AG20443 (cell line): ENCODE measurements at places on chromosomes 1 and 21.
A peak's percentile ranks its signal among the peaks of the same experiment; 100 is the strongest.

- DNase-seq: no peak
Observed at GRCh38 chr1:230818901-230819300, 49.4 kb downstream of the C1orf198 start.

DNA sequence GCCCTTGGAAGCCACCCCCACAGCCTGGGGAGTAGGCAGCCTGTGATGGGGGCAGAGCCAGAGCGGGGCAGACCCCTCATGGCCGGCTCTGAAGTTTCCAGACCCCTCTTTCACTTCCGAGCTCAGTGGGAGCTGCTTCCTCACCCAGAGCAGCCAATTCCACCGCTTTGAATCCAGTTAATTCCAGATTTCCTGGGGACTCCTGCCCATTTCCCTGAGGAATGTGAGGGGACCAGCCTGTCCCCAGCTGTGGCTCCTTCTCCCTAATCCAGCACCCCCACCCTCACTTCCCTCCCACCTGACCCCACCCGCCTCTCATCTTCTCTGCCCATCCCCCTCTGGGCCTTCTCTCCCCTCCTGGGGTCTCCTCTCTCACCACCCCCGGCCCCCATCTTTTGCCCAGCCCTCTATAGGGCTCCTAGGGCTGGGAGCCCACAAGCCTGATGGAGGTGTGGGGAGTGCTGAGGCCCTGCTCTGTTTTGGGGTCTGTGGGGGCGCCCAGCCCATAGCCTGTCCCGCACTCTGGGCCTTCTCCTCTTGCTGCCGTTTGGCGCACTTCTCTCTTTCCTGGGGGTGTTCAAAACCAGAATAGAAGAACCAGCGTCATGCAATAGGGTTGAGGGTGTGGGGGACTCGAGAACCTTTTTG lies 26.2 kb upstream of the TNFRSF1B start:
- DNase-seq: no peak

- no peak for DNase-seq
Observed at GRCh38 chr1:78603206-78603605, 17.0 kb upstream of the IFI44L start.

DNA sequence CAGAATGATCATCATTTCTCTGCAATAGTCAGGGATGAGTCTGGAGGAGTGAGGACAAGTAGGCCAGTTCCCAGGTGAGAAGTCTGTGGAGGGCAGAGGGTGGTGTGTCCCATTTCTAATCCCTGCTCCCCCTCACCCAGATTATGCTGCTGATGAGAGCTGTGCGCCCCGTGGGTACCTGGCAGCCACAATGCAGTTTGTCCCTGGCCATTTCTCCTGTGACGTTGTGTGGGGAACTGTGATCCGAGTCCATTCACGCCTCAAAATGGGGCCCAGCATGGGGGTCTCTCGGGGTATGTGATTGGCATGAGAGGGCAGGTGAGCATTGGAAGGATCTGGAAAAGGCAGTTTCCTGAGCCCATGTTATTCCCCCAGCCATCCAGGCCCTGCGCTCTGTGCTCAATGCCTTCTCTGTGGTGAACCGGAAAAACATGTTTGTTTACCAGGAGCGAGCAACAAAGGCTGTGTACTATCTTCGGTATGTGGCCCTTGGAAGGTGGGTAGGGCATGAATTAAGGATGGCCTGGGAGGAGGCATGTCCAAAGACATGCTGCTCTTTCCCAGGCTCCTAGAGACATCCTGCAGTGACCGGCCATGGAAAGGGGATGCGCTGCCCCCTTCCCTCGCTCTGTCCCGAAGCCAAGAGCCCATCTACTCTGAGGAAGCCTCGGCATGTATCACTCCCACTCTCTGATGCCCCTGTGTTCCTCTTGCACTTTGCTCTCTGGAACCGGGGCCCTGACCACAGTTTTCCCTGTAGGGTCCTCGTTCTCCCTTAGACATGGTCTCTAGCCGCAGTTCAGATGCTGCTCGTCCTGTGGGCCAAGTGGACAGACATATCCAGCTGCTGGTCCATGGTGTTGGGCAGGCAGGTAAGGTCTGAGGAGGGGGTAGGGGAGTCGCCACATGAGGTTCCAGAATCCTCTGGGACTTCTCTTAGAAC lies 16.4 kb downstream of the HYI start:
- no peak for DNase-seq

DNA sequence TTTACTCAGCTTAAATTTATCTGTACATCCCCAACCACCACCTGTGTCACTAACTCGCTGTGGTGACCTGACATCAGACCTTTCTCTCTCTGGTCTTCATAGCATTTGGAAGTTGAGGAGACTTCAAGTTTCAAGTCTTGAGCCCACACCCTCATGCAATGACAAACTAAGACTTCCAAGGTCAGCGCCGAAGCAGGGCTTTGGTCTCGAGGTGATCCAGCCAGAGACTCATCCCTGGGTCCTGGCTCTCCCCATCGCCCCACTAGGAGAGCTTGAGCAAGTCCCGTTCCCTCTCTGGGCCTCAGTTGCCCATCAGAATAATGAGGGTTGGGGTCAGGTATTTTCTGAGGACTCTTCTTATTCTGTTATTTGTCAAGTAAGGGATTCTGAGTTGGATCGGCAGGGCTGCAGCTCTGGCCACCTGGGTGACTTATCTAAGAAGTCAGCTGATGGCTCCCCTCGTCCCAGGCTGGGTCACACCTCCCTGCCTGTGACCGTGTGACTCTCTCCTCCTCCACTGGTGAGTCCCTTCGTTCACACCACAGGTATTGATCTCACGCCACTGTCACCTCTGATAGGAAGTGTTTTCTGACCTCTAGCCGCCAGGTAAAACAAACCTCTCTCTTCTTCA lies 143.7 kb upstream of the RUNX3 start:
- DNase-seq: no peak

GRCh38 chr1:29235955-29236711 lies at the start of gene PTPRU:
Gene PTPRU, plus strand, starts transcription at chr1:29236522. Its CDS starts 123 bp downstream, at chr1:29236645.
- DNase-seq: peak; percentile 97

DNA sequence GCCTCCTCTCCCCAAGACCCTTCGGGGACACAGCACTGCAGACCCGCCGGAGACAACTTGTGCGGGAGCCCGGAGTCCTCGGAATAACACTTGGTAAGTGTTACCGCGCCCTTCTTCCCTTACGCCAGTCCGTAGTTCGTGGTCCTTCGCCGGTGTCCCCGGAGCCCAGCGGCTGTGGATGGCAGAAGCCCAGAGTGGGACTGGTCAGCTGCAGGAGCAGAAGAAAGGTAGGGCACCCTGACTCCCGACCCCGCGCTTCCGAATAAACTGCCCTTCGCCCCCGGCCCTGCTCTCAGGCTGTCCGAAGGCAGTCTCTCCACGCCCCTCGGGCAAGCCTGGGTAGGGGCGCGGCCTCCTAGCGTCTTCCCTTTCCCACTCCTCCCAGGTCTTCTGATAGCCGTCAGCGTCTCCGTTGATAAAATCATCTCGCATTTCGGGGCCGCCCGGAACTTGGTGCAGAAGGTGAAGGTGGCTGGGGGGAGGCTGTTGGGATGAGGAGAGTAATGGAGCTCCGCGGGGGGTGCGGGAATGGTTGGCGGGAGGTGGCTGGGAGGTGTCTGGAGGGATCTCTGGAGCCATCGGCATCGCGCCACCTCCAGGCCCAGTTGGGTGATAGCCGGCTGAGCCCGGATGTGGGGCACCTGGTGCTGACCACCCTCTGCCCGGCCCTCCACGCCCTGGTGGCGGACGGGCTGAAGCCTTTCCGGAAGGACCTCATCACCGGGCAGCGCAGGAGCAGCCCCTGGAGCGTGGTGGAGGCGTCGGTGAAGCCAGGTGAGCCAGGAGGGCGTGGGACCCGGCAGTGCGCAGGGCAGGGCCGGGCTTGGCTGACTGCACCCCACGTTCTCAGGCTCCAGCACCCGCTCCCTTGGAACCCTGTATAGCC lies 4.3 kb downstream of the RUSC1 start:
- DNase-seq: peak; percentile 75

- no peak for DNase-seq
Observed at GRCh38 chr1:32332290-32333079, 3.5 kb downstream of the MARCKSL1 start.

GRCh38 chr1:118099686-118100085 lies 85.3 kb downstream of the SPAG17 start:
- DNase-seq: no peak

DNA sequence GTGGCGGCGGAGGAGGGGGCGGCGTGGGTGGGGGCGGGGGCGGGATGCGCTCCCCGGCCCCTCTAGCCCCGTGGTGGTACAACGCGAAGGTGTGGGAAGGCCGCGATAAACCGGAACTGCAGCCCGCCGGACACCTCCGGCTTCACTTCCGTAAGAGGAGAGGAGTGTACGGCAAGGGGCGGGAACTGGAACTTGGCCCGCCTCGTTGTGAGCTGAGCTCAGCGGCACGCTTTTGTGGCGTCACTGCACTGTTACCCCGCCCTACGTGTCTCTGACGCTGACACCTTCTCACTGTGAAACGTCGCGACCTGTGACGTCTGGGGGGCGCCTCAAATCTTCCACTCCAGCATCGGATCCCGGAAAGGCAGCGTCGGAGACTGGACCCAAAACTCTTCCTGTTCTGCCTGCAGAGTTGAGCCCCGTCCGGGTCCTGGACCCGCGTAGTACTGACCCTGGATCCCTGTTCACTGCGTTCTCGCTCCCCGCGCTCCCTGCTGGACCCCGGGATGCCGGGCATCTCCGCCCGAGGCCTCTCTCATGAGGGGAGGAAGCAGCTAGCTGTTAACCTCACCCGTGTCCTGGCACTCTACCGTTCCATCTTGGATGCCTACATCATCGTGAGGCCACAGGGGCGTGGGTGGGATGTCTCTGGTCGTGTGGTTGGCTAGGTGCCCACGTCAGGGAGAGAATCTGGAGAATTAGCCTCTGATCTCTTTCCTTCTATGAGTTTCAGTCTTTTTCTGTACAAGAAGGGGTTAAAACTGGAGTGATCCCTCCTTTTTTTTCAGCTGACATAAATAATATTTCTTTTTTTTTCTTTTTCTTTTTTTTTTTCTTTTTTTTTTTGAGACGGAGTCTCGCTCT lies at the start of gene ISG20L2:
TSS of gene ISG20L2 (minus strand) at position 168 of the 864 bp plus-strand sequence. CDS start 1,114 bp downstream, outside the sequence.
- peak; percentile 94 for DNase-seq

- DNase-seq: peak; percentile 79
Observed at GRCh38 chr1:23169727-23170335, 1.2 kb upstream of the LUZP1 start.

DNA sequence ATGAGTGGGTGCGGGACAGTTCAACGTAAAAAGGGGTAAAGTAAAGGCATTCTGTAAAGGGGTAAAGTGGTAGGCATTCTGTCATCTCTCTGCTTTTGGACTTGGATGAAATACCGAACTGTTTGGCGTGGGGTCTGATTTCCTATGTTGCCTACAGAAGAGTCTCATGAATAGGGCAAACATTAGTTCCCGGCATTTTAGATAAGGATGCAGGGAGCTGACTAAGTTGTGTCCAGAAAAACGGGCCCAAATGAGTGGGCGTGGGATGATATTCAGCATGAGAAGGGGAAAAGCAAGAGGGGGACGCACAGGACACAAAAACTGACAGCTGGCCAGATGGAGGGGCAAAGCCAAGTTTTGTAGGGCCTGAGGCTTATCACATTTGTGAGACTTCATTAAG lies 2.9 kb upstream of the RHOU start:
- DNase-seq: no peak

DNA sequence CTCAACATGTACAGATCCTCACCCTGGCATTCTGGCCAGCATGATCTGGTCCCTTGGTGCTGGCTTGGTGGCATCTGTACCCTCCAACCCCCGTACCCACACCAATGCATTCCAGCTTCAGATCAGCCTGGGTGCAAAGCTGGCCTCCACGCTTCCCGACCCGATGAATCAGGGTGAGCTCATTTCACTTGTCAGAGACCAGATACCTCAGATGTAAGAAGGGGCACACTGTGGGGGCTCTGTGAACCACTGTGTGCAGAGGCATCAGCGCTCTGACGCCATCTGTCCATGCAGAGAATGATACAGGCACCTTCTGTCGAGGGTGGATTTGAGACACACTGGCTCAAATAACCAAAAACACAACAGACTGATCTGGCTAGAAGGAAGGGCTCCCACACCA lies 76.6 kb downstream of the DMRTB1 start:
- DNase-seq: no peak

DNA sequence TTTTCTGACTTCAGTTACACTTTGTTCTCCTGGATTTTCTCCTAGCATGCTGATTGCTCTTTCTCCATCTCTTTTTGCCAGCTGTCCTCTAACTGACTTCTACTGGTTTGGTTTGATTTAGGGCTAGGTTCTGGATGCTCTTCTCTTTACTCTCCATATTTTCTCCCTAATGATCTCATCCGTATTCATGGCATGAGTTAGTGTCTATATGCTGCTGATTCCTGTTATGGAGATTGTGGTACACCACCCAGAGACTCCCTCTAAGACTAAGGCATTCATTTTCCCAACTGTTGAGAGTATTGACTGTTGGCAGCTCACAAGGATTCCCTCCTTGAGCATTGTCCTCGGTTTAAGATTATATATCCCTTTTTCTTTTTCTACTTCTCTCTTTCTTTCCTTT lies 28.9 kb downstream of the S1PR1 start:
- no peak for DNase-seq

- DNase-seq: peak; percentile 85
Observed at GRCh38 chr1:6148497-6149241, 31.5 kb downstream of the CHD5 start.

DNA sequence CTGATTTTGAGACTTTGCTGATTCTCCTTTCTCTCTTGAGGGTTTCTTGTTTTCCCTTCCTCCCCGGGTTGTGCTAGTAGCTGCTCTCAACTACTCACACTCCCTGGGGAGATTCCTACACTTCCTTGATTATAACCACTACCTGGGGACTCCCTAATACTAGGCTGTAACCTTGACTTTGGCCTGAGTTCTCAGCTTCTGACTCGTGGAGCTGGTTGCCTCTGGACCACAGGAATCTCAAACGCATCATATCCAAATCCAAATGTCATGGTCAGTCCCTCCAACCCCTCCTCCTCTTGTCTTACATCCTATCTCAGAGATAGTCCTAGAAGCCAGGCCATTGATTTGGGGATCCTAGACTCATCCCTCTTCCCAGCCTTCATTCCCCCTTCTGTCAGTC lies 12.0 kb downstream of the MOV10 start:
- DNase-seq: no peak

- DNase-seq: no peak
Observed at GRCh38 chr1:208206092-208206698, 38.0 kb downstream of the PLXNA2 start.

- DNase-seq: no peak
Observed at GRCh38 chr1:234906654-234907053, 222.0 kb downstream of the TOMM20 start.

DNA sequence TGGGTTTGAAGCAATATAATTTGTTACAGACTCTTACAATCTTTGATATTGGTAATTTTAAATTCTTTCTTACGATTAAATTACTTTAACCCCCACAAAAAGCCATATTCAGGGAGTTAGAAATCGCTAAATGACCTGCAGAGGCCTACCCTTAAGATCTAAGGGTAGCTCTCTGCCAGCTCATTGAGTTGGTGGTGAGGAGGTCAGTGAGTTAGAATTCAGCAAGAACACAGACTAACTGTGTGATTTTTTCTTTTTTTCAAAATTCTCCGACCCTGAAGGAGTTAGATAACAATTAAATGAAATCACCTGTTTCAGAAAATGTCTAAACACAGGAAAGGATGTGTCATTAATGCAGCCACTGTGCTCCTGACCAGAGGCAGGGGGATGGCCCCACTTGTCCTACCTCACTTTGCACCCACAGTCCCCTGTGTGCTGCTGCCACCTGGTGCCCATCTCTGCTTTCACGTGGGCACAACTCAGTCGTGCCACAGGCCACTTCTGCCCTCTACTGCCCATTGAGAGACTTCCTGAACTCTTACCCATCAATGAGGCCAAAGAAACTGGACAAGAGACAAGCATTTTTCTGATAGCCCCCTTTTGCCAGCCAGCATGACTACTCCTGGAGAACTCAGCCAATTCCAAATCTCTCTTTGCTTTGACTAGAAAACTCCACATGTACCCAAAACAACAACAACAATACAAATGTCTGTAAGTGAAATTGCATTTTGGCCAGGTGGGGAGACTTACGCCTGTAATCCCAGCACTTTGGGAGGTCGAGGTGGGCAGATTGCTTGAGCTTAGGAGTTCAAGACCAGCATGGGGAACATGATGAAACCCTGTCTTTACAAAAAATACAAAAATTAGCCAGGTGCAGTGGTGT lies 8.4 kb downstream of the CFAP45 start:
- peak; percentile 87 for DNase-seq
